ENCODE measurements at places on chromosomes 2 and 18.
A peak's percentile ranks its signal among the peaks of the same experiment; 100 is the strongest.

GRCh38 chr2:166127217-166128155 is at the start of gene SCN1A:
SCN1A (minus strand) TSS chr2:166128020; CDS start chr2:166073621, 54,399 bp downstream.
- DNase-seq: peak; percentile 23

- no peak for DNase-seq
These were observed 48.4 kb upstream of the STAM2 start for GRCh38 chr2:152223977-152224376.

GRCh38 chr2:173898996-173899395 is 66.2 kb downstream of the SP3 start:
- DNase-seq: no peak

- no peak for DNase-seq
These were observed 576.2 kb downstream of the METTL4 start for GRCh38 chr18:1995041-1995612.

DNA sequence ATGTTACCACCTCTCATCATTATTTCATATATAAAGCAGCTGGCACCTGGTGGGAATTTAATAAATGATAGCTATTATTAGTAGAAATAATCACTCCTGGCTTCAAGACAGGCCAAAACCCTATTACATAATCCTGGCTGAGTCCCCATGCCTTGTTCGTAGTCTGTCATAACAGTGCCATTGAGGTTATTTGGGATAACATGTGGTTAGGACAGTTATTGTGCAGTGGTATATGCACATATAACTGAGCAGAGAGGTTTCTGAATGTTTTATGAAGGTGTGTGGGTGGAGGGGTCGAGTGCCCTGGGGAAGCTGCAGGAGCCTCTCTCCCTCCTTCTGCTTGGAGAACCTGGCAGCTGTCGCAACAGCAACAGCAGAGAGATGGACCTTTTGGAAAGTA is 162.4 kb upstream of the NABP1 start:
- DNase-seq: no peak

DNA sequence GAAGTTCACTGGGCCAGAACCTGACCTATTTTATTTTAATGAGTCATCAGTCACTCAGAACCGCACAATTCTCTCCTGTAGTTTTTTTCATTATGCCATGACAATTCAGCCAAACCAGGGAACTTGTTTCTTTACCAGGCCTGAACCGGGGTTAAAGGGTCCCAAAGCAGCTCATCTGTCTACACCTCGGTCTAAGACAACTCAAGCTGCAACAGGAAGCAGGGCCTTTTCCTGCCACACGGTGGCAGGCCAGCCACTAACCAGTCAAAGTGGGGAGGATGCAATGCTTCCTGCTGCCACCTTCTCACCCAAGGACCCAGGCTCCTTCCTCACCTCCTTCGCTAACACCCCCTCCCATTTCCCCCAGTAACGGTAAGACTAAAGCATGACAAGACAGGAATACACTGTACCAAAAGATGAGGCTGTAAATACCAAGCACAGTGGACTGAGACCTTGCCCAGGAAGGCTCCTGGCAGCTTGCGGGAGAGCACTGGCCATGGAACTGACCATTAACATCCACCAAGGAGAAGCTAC is 56.7 kb upstream of the ACKR3 start:
- DNase-seq: peak; percentile 70

DNA sequence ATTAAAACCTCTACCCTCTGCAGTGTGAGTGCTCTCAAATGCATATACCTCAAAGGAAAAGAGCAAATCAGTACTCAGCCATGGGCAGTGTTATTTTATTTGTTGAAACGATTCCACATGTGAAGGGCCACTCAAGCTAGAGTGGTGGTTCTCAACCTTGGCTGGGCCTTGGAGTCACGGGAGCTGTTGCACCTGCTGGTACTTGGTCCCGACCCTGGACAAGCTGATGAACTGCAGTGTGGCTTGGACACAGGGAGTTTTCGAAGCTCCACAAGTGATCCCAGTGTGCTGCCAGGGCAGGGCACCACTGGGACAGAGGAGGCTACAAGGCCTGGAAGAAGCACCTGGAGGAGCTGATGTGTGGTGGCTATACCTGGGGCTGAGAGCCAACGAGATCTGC is 19.7 kb downstream of the GNLY start:
- DNase-seq: no peak

GRCh38 chr2:188430705-188431104 is 139.0 kb downstream of the GULP1 start:
- no peak for DNase-seq

Data from AG08396 (cell line).